ENCODE measurements at places on chromosomes 16 and 17. TPM values are rescaled to one million over a fixed set of nuclear protein-coding genes. Genes with fewer than 3 reads are reported as not detected.

DNA sequence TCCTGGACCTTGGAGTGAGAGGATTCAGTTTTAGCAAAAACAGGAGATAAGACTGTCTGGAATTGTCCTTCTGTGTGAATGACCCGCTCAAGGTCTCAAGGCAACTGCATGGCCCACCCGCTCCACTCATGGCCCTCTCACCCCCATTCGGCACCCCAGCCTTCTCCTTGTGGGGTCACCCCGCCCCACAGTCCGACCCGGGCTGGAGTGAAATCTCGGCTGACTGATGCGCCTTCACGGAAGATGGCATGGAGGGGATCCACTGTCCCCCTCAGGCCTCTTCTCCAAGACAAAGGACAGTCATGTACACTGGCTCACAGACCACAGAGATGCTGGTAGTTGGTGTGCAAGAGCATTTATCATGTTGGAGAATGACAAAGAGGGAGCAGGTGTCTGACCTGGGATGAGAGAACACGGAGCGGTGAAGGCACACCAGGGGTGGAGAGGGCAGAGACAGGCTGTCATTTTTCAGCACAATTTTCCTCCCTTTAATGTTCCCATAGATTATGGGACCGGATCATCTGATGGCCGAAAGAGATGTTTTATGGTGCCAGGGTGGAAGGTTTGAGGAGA, 391.9 kb upstream of the TNRC6C start:
- no peak for DNase-seq

GRCh38 chr16:78673884-78674283, 574.4 kb downstream of the WWOX start:
- no peak for DNase-seq

DNA sequence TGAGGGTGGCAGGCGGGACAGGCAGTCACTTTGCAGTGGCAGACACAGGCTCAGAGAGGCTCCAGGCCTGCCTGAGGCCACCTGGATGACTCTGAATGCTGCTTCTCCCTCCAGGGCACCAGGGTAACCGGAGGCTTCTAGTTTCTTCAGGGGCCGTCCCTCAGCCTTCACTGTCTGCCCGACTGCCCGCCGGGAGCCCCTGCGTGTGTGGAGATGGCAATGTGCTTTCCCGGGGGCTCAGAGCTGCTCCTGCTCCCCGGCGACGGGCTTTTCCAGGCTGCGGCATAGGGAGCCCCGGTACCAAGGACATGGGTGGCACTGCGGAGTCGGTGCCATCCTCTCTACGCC, 51.5 kb downstream of the CBFA2T3 start:
- no peak for DNase-seq

KRT26 gene
- not detected for total RNA-seq

NOXO1 gene
- total RNA-seq, result 12.7 TPM

GRCh38 chr17:15910791-15911190, 34.1 kb upstream of the ADORA2B start:
- DNase-seq, result peak; percentile 75
